ACHN (cell line): ENCODE measurements at places on chromosomes 5 and 9.

DNA sequence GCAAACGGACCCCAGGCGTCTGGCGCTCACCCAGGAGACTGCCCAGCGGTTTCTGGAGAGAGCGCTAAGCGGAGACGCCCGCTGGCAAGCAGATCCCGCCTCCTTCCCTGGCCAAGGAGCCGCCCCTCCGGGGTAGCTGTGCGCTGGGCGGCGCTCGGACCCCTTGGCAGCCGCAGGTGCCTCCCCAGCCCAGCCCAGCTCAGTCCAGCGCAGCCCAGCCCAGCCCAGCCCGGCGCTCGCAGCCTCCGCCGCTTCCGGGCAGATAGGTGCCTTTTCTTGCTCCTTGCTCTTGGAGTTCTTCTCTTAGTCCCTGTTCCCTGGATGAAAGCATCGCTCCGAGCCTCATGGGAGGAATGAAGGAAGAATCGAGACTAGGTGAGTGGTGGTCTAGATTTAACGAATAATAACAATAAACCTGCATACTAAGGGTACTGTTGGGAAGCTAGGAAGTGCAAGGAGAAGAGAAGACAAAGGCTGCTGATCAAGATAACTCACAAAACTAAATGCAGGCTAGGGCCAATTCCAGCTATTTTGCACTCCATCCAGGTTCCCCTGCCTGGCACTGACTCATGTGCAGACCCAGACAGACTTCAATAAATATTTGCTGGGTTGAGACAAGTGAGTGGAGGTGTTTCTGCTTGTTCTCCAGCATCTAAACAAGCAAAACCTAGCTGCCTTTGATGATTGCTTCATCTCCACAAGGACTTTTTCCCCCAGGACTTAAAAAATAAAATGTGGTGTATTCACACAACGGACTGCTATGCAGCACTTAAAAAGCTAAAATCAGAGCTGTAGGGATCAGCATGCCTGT is at the start of gene STK32A:
Gene STK32A (plus strand): TSS at position 202 of the 811 bp plus-strand sequence. CDS start 4,609 bp downstream, outside the sequence.
- peak; percentile 51 for DNase-seq

- DNase-seq: no peak
Measured at GRCh38 chr9:21969011-21969940, 24.9 kb downstream of the CDKN2A start.

- DNase-seq: no peak
Measured at GRCh38 chr5:107574287-107574686, 96.5 kb downstream of the EFNA5 start.

GRCh38 chr5:178120607-178121357 is 7.5 kb downstream of the N4BP3 start:
- peak; percentile 44 for DNase-seq

DNA sequence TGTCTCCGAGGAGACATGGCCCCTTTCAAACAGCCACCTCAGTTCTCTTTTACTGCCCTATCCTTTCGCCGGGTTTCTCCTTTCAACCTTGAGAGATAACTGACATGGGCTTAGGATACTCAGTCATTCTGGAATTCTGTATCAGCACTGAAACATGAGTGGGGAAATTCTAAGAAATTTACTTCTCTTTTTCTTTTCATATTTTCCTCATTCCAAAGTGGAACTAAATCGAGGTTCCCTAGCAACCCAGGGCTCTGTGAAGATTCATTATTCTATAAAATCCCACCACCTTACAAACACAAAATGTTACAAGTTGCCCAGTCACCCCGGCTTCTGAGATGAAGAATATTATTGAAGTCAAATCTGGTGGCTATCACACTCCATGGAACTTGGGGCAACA is 319.2 kb downstream of the ENC1 start:
- DNase-seq: no peak

DNA sequence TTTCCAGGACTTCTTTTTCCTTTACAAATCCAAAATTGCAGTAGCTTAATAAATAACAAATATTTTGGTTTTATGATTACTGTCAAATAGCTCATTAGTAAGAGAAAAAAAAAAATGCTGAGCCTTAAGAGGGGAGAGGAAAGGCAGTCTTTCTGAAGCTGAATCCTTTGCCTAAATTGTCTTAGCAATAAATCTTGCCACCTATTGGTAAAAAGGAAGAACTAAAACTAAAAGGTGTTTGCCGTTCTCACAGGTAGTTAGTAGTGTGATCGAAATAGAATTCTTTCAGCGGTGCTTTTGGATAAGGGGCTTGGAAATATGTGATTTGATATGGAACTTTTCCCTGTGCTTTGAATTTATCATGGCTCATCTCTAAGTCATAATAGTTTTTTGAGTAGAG is 31.2 kb downstream of the PIK3R1 start:
- no peak for DNase-seq

DNA sequence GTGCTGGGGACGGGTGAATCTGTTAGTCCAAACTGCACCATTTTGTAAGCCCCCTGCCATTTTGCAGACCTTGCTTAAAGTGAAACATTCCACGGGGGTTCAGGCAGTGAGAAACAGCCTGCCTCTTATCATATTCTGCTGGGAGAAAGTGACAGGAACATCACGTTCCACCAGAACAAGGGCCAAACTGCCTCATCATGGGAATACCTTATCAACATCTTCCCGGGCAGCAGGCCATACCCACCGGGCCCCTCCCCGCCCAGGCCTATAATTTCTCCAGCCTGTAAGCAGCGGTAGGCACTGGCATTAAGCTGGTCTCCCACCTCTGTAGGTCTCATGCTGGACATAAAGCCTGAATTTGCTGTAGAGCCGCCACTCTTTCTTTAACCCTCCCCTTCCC is 1.5 kb upstream of the CFAP77 start:
- DNase-seq: no peak

GRCh38 chr5:72208324-72208926 is 101.2 kb downstream of the MAP1B start:
- DNase-seq: no peak

GRCh38 chr9:91034521-91034920 is 232.9 kb downstream of the SYK start:
- no peak for DNase-seq

DNA sequence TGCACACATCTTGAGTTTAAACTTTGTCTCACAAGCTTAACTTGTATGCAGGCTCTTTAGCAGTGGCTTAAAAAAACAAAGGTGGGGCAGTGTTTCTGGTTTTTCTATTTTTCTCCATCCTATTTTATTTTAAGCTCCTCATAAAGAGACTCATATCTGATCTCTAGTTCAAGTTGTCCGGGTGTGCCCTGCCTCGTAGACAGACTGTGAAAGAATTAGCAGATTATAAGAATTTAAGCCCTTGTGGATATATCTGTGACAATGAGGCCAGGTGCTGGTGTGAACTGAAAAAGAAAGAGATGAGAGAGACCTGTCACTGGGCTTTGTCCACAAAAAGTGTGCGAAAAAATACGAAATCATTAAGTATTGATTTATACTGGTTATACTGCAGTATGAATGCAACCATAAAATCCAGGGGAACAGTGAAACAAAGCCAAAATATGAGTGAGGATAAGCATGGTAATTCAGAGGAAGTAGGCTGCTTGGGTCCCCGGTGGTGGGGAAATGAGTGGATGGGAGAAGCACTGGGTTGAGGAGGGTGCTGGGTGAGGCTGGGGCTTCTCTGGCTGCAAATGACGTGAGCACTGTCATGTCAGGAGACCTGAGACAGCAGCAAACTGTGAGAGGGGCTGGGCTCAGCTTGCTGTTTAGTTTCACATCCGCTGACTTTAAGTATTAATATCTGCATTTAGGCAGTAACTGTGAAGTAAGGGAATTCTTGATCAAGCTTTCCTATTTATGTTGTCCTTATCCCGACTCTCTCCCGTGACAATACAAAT is 179.7 kb upstream of the ANKRD55 start:
- DNase-seq: no peak

GRCh38 chr9:127384016-127384730 is 12.8 kb upstream of the SLC2A8 start:
- no peak for DNase-seq
